ENCODE measurements at places on chromosomes 4 and X.

DNA sequence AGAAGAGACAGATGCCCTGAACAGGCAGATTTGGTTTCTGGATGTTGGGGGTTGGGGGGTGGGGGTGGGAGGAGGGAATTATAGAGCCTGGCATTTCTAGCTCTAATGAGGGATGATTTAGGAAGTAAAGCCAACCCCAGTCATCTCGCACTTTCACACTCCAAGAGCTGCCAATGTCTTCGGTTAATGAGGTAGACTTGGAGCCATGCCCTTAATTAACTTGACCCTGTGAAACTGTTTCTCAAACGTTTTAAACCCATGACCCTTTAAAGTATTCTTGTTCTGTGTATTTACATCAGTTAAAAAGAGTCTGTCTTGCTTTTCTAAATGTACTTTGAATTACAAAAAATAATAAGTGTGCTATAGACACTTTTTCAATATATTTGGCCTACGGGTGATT lies 466.9 kb downstream of the FAT4 start:
- no peak for DNase-seq

DNA sequence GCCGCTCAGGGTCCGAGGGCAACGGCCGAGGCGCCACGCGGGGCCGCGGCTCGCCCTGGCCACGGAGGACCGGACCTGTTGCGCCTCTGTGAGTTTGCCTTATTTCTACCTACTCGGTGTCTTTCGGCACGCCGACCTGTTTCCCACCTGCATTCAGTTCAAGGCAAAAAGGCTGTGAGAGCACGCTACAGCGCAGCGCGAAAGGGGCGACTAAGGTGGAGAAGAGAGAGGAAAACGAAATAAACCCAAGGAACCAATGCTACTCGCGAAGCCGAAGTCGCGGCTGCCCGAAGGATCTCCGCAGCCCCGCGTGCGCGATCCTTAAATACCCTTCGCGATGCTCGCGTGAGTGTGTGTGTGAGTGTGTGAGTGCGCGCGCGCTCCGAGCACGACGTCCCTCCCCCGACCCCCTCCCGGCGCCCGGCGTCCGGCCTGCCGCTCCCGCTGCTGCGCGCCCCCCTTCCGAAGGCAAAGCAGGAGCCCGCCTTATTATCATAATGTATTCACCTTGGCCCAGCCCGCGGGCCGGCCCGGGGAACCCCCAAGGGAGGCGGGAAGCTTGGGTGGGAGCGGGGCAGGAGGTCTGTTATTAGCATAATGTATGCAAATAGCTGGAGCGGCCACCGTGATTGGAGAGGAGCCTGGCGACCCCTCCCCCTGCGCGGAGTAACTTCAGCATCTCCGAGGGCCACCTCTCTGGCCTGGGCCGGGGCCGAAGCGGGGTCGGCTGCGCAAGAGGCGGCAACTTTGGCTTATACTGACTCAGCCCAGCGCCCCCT lies at the start of gene COL25A1:
Gene COL25A1, minus strand, starts transcription at position 298 of the 779 bp plus-strand sequence.
- peak; percentile 6 for DNase-seq

DNA sequence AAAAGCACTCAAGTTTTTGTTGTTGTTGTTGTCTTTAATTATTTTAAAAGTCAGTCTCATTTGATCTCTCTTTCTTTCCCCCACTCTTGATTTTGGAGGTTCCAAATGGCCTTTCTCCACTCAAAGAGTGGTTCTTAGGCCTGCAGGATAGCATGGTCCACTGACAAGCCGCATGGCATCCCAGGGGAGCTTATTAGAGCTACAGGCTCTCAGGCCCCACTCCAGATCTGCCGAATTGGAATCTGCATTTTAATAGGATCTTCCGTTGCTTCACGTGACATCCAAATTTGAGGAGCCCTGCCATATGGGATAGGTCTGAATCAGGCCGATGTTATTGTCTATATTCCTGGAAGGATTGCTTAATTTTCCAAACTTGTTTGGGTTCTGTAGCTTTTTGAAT lies 72.1 kb downstream of the CPE start:
- DNase-seq = no peak

GRCh38 chr4:183445097-183445428 lies 627 bp downstream of the CDKN2AIP start:
- DNase-seq = no peak

GRCh38 chr4:146522869-146523205 lies 1.1 kb upstream of the SLC10A7 start:
- DNase-seq = no peak

DNA sequence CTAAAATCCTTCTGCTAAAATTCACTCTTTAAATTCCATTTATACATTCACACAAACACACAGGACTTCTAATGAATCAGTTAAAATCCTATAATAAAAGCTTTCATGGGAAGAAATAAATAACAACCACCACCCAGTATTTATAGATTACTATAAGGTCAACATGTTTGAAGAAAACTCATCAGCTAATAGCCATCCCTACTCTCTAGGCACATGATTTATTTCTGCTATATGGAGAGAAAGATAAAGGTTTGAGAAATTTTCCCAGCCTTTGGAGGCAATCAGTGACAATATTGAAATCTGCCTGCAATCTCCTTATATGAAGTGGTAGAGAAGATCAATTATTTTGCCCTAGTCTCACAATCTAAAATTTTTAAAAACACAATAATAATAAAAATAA lies 1038.9 kb upstream of the DIAPH2 start:
- no peak for DNase-seq

DNA sequence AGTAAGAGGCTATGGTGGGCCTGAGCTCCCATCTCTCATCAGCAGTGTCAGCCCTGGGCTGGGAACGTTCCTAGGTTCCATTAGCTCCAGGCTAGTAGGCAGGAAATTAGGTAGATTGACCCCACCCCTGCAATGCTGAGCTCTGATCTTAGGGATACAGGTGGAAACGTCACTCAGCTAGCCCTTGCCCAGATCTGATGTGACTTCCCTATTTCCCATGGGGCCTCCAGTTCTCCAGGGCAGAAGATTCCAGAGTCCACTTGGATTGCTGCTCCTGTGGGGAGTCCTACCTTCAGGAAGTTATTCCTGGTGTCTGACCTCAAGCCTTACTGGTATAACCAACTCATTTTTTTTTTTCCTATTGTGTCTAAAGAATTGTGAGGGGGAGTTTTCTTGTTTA lies 81.1 kb downstream of the EFNB1 start:
- DNase-seq = no peak

DNA sequence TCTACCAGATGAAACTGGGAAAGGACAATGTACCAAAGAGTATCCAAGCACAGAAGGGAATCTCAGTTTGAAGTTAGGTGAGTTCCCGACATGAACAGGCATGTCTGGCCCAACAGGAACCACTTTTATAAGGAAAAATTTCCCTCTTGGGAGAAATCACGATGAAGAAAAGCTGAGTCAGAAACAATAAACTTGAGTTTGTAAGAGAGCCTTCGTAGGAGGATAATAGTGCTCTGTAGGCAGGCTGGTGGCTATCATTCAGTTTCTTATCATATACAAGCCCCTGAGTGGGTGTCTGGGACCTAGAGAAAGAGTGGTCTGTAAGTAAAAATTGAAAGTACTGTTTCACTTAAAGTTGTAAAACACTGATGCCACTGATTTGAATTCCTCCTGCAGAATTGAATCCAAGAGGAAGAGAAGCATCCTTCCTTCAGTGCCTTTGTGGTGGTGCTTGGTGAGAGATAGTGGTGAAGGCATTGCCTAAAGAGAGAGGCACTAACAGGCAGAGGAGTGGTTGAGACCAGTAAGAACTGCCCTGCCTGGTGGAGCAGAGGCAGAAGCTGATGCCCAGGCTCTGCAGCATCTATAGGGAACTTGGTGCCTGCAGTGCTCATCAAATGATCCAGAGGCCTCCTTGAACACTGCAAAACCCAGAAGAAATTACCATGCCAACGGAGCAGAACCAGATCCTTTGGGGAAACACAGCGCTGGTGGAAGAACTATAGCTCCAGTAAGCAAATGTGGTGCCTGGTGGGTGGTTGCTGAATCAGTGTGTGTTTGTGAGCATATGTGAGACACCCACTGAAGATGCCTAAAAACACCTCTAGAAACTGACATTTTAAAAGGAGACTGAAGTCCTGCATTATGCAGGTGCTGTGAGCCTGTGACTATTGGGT lies 31.7 kb upstream of the METAP1 start:
- no peak for DNase-seq

DNA sequence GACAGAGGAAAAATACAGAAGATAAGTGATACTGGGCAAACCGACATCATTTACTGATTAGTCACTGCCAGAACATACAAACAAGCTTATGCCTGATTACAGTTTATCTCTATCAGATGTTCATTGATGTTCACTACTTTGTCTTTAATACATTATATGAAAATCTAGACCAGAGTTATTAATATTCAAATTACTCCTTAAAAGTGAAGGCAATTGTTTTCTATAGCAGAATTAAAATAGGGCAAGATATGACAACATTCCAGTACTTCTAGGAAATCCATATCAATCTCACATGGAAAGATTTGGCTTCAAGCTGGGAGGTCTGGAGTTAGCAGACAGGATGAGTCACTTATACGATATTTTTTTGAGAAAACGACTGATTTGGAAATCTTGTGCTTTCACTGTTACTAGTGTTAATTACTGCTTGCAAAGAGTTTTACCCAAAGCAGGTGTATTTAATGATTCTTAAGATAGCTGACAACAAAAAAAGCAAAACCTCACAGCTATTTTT lies 31.8 kb downstream of the HPGD start:
- DNase-seq = no peak

GRCh38 chr4:75135068-75135825 lies 202.3 kb downstream of the PARM1 start:
- no peak for DNase-seq

- no peak for DNase-seq
These were observed 8.4 kb upstream of the TBL1X start for GRCh38 chrX:9456250-9457074.

DNA sequence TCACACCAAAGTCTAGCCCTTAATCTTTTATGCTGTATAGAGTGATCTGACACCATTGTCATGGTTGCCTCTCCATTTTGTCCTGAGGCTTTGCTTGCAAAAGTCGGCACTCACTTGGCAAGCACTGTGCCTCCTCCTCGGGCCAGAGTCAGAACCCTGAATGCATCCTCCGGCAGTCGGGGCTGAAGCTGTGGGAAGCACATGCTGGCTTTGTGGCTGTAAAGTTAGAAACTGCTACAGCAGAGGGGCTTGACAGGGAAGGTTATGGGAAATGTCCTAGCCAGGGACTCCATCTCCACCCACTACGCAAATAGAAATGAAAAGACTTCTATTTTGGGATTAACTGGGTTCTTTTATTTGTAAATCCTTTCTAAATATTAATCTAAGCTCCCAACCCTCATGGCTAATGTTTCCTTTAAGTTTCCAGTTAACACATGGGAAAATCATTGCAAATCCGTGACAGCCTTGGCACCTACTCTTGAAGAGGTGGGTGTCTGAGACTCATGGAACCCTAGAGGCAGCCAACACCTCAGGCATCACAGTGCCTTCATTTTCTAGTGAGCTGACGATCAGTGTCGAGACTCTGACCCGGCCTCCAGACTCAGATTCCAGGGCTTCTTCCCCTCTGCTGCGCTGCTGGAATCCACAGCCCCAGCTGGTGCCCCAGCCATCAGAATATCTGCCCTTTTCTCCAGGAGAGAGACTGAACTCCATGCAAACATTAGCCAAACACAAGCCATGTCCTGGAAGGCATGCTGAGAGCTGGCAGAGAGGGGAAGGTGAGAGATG lies 7.9 kb upstream of the CLDN24 start:
- no peak for DNase-seq

- DNase-seq = no peak
These were observed 1413.6 kb downstream of the PCDH7 start for GRCh38 chr4:32133734-32134133.

DNA sequence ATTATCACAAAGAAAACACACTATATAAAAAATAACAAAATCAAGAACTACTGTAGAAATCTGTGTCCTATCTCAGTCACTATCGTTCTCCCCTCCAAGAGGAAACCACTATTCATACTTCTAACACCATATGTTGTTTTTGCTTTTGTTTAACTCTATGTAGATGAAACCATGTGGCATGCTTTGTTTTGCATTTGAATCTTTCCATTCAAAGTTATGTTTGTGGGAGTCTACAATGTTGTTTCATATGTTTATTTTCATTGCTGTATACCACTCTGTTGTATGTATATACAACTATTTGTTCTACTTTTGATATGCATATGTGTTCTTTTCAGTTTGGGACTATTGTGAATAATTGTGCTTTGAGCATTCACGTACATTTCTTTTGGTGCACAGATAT lies 116.1 kb downstream of the PABPC4L start:
- DNase-seq = no peak

- no peak for DNase-seq
These were observed 765 bp downstream of the CFAP97 start for GRCh38 chr4:185202984-185203485.

- no peak for DNase-seq
These were observed at the start of gene DDX53 for GRCh38 chrX:22999696-23000223. Gene DDX53, plus strand, starts transcription at chrX:22999960. Its CDS starts 98 bp downstream, at chrX:23000058.

- DNase-seq = peak; percentile 48
These were observed 4.5 kb downstream of the G6PD start for GRCh38 chrX:154541896-154542722.

- DNase-seq = no peak
These were observed 239.6 kb downstream of the GRXCR1 start for GRCh38 chr4:43132010-43132582.

DNA sequence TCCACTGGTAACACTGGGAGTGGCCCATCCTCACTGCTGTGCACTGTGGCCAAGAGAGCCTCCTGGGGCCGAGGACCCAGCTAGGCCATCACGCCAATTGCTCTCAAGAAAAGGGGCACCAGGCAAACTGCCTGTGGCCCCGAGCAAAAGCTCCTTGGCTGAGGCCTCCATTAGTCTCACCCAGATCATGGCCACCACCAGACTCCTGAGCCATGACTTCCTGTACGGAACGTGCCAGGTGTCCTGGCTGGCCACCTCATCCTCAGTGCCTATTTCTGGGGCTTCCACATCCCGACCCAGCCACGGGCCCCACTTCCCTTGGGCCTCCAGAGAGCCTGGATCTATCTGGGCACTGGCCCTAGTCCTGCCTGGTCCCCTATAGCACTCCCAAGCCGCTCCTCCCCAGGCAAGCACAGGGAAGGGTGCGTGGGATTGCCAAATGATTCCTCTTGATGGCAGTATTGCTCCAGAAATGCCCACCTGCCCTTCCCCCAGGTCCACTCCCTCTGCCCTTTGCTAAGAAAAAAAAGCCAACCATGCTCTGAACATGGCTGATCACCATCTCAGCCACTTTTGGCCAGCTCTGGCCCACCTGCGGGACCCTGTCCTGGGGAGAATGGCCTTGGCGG lies 212.6 kb upstream of the AGTR2 start:
- DNase-seq = no peak

DNA sequence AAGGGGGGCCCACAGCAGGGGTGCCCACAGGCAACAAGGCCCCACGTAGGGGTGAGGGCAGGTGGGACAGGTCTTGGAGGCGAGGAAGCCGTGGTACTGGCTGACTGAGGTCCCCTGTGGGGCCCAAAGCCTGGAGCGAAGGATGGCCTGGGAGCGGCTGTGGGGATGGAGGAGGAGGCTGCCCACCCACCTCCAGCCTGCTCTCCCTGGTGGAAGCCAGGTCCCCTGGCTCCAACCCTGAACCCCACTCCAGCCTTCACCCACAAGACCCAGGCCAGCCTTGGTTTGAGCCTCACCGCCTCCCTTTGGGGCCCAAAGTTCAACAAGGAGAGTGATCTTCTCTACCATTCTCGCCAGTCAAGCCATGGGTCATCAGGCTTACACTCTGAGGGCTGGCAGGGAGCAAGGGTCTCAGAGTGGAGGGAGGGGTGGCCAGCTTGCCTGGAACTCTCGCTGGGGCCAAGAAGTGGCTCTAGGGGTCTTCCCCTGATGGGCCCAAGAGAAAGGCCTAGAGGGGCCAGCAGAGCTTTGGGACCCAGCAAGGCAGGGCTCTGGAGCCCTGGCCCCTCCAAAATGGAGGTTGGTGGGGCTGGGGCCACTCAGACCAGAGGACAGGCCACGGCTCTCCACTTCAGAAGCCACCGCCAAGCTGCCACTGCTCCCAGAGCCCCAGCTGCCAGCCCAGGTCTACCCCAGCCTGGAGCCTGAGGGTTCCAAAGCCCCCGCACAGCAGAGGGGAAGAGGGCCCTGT lies 5.0 kb downstream of the PNCK start:
- no peak for DNase-seq
